ENCODE measurements at places on chromosomes 5 and 9.

- DNase-seq, result no peak
Measured at GRCh38 chr5:1975898-1976765, 93.4 kb upstream of the IRX4 start.

DNA sequence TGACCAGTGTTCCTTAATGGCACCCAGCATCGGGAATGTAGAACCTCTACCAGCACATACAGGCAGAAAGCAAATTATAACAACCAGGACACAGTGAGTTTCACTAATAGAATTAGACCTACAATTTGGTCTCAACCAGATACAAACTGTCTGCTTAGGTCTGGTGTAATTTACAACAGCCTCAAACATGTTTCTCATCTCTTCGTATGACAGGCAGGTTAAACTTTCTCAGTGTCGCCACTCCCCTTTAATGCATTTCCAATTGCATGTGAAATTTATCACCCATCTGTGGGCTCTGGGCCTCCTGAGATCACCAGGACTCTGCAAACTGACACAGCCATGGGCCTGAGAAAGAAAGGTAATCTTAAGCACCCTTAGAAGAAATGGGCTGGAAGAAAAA, 218.7 kb downstream of the DCP2 start:
- DNase-seq, result no peak

DNA sequence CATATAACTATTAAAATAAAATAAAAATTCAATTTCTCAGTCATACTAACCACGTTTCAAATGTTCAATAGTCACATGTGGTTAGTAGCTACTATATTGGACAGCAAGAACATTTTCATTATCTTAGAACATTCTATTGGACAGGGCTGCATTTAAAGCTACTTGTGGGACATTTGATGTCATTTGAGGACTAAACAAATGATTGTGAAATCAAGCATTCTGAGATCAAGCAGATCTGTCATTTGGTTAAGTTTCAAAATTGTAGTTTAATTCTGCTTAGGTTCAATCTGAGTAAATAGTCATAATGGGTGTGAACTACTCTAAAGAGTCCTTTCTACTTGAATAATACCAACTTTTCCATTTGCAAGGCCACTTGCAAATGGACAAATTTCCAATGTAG, 226.9 kb upstream of the C9orf72 start:
- DNase-seq, result no peak

DNA sequence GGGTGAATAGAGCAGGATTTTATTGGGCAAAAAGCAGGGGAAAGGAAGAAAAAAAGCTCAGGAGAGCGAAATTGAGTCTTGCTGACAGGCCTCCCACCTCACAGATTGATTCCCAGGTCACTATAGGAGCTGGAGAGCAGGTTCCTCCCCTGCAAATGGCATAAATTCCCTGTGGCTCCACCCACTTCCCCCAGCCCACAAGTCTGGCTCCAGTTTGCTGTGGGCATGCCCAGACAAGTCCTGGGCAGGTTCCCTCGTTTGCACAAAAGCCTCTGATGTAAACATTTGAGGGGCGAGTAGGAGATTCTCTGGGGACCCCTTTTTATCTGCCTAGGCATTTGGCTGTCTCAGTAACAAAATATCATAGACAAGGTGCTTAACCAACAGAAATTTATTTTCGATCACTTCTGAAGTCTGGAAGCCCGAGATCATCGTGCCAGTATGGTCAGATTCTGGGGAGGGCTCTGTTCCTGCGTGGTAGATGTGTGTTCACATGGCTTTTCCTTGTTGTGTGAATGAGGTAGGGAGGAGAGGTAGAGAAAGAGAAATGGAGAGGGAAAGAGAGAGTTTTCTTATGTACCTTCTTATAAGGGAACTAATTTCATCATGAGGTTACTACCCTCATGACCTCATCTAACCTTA, 614.5 kb downstream of the MAT2B start:
- DNase-seq, result peak; percentile 46

- DNase-seq, result no peak
Measured at GRCh38 chr9:137217276-137218211, 4.5 kb downstream of the RNF208 start.
